Suppressor macrophage treated with lipopolysaccharide for 1 hour (primary cell): ENCODE measurements at places on chromosomes 16 and 17.

DNA sequence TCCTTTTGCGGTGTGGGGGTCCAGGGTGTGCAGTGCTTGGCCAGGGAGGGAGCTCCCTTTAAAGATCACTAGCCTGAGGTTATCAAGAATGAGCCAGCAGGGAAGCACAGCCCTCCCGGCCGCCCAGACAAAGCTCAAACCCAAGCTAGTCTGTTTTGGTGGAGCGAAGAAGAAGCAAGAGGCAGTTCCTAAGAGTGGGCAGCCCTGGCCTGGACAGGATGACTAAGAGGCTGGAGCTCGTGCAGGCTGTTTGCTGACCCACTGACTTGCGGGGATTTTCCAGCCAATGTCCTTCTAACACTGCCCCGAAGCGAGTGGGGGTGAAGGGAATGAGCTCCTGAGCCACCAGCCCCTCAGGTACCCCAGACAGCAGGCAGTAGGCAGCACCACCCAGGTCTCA lies 134.4 kb downstream of the COPRS start:
- DNase-seq = peak; percentile 60

DNA sequence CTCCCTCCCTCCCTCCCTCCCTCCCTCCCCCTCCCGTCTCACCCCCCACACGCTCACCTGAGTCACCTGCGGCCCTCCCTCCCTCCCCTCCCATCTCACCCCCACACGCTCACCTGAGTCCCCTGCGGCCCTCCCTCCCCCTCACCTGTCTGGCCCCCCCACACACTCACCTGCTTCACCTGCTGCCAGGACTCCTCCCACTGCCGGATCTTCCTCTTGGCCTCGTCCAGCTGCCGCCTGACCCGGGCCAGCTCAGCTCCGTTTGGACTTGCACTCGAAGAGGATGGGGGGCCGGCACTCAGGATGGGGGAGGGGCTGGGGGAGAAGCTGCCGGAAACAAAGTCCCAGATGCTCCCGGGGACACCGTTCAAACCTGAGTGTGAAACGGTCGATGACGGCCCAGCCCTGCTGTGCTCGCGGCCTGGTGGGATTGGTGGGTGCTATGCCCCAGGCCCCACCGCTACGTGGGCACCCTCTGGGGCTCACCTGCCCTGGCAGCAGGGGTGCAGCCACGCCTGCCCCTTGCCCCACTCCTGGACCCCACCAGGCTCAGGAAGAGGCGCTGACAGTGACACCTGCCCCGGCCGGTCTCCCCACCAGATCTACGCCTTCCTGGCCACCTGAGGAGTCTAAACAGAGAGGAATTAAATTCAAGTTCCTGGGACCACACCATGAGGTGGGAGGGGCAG lies 15.9 kb downstream of the GNPTG start:
- DNase-seq = no peak

DNA sequence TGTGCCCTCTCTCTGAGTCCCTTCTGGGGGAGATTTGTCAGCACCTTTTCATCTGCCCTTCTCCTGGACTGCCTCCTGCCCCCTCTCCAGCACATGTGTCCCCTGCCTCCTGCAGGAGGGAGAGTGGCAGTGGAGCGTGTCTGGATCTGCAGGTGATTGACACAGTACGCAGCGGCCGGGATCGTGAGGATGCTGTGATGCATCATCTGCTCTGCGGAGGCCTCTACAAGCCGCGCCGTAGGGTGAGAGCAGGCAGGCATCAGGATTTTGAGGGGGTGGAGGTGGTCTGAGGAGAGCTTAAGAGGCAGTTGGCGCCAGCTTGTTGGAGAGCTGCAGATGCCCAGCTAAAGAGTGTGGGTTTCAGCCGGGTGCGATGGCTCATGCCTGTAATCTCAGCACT lies 10.9 kb downstream of the SLC9A5 start:
- DNase-seq = no peak

GRCh38 chr17:8846768-8847211 lies 20.7 kb downstream of the PIK3R6 start:
- DNase-seq = peak; percentile 32

DNA sequence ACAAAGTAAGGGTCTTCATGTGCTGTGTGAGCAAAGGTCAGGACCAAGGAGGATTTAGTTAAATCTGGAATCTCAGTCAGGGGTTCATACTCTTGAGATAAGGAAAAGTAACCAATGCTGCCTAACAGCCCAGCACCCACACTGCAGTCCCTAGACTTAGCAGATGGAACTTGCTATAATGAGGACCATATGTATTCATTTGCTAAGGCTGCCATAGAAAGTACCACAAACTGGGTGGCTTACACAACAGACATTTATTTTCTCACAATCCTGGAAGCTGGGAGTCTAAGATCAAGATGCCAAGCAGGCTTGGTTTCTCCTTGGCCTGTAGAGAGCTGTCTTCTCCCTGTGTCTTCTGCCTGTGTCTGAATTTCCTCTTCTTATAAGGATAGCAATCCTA lies 20.8 kb downstream of the ZP2 start:
- DNase-seq = no peak

- DNase-seq = no peak
Observed at GRCh38 chr17:70423562-70423961, 254.2 kb downstream of the KCNJ2 start.

- no peak for DNase-seq
Observed at GRCh38 chr16:87856791-87857228, 12.5 kb downstream of the SLC7A5 start.
